ENCODE measurements at places on chromosomes 7 and 10. TPM values are rescaled to one million over a fixed set of nuclear protein-coding genes. Genes with fewer than 3 reads are reported as not detected.

DNA sequence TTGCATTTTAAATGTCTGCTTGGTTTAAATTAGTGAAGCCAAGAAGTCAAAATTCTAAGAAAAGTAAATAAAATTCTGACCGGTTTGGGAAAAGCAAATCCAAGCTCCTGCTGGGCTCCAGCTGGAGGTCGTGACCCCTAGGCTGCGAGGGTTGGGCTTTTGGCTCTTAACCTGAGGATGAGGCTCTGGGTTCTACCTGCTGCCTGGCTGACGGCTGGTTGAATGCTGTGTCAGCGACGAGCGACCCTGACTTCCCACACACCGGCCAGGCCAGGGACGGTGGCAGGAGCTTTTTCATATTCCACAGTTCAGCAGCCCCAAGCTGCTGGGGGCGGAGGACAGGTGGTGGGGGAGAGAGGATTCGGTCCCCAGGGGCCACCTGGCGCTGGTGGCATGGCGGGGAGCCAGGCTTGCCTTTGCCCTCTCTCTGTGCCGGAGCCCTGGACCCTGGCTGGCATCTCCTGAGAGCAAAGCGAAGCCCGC lies 843 bp upstream of the PLPP4 start:
- no peak overlapping the region for H3K27ac ChIP-seq
- no peaks in the 10 kb centered on the region for H3K36me3 ChIP-seq
- H3K27me3 ChIP-seq: no peaks in the 10 kb centered on the region
- no peaks in the 10 kb centered on the region for H3K4me1 ChIP-seq
- DNase-seq: no peak

- peaks cover 17% of the 10 kb centered on the region for H3K4me1 ChIP-seq
- no peak overlapping the region for H3K27ac ChIP-seq
- no peaks in the 10 kb centered on the region for H3K36me3 ChIP-seq
- no peak overlapping the region for H3K4me3 ChIP-seq
Observed at GRCh38 chr10:494556-494955, 194.9 kb downstream of the DIP2C start.

- H3K4me3 ChIP-seq: no peak overlapping the region
- H3K27ac ChIP-seq: no peak overlapping the region
- no peaks in the 10 kb centered on the region for H3K27me3 ChIP-seq
- DNase-seq: no peak
Observed at GRCh38 chr7:133784486-133785001, 342.6 kb upstream of the LRGUK start.

Gene CYP2C8
- total RNA-seq: not detected

Gene WDR86
- not detected for total RNA-seq

DNA sequence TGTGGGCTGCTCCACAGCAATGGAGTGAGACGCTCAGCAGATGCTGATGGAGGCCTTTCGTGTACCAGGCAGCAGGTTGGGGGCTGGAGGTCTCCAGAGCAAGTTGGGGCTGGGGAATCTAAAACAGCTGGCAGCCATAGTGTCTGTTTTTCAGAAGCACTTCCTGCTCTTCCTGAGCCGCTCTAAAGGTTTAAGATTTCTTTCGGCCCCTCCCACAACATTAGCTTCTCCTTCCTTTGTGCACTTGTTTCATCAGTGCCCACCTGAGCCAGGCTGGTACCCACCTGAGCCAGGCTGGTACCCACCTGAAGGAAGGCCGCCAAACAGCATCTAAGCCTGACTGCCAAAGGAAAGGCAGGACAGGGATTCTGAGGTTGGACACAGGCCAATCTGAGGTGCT lies 18.4 kb upstream of the WAPL start:
- H3K4me1 ChIP-seq: peaks cover 3% of the 10 kb centered on the region
- H3K4me3 ChIP-seq: no peak overlapping the region
- no peak overlapping the region for H3K27ac ChIP-seq
- no peak for DNase-seq
- no peaks in the 10 kb centered on the region for H3K36me3 ChIP-seq

Gene AKR1E2
- 2.2 TPM for total RNA-seq

- peaks cover 34% of the 10 kb centered on the region for H3K27me3 ChIP-seq
- H3K4me1 ChIP-seq: no peaks in the 10 kb centered on the region
- no peak overlapping the region for H3K27ac ChIP-seq
- H3K4me3 ChIP-seq: no peak overlapping the region
Observed at GRCh38 chr10:50234486-50234885, 16.8 kb downstream of the ASAH2 start.

DNA sequence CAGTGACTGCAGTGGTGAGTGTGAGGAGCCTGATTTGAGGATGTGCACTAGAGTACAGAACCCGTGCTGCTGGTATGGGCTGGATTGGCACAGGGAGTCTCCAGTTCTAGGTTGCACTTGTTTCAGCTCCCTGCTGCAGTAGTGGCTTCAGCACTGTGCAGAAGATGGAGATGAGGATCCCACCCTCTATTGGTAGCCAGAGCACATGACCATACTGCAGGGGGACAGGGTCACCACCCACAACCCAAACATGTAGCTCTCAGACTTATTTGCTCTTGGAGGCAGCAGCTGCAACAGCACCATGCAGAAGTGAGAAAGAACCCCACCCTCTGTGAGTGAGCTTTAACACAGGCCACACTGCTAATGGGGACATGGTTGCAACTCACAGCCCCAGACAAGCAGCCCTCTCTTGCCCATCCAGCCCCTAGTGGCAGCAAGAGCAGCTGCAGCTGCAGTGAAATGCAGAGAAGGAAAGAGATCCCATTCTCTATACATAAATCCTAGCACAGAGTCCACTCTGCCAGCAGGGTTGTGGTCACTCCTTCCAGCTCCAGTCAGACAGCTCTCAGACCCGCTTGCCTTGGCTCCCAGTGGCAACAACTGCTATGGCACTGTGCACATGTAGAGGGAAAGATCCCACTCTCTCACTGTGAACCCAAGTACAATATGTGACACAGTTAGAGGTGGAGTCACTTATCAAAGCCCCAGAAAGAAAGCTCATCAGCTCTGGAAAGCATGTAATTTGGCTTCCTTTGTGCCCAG lies 51.4 kb upstream of the SCIN start:
- no peak overlapping the region for H3K27ac ChIP-seq
- no peaks in the 10 kb centered on the region for H3K27me3 ChIP-seq
- no peaks in the 10 kb centered on the region for H3K4me1 ChIP-seq
- DNase-seq: no peak
- H3K4me3 ChIP-seq: no peak overlapping the region

GRCh38 chr10:129952378-129953118 lies 11.5 kb downstream of the EBF3 start:
- peaks cover 5% of the 10 kb centered on the region for H3K36me3 ChIP-seq
- H3K27me3 ChIP-seq: peaks cover 2% of the 10 kb centered on the region
- no peak overlapping the region for H3K4me3 ChIP-seq
- peaks cover 2% of the 10 kb centered on the region for H3K4me1 ChIP-seq

- no peak overlapping the region for H3K4me3 ChIP-seq
- peaks cover 4% of the 10 kb centered on the region for H3K4me1 ChIP-seq
- no peaks in the 10 kb centered on the region for H3K36me3 ChIP-seq
- H3K27ac ChIP-seq: no peak overlapping the region
- peak; percentile 61 for DNase-seq
Observed at GRCh38 chr10:73992899-73993788, 4.8 kb upstream of the VCL start.

GRCh38 chr7:2802101-2802500 lies 42.0 kb downstream of the GNA12 start:
- H3K4me1 ChIP-seq: peaks cover 26% of the 10 kb centered on the region
- no peaks in the 10 kb centered on the region for H3K36me3 ChIP-seq
- no peak overlapping the region for H3K4me3 ChIP-seq

Gene CRPPA
- total RNA-seq: 1.3 TPM

Gene SERPINE1
- total RNA-seq: 1,441 TPM

GRCh38 chr7:39086638-39087360 lies 109.1 kb downstream of the POU6F2 start:
- no peak for DNase-seq
- H3K27me3 ChIP-seq: no peaks in the 10 kb centered on the region
- H3K27ac ChIP-seq: no peak overlapping the region
- H3K36me3 ChIP-seq: no peaks in the 10 kb centered on the region
- H3K4me3 ChIP-seq: no peak overlapping the region

All from IMR-90 (cell line).